ENCODE measurements at places on chromosomes 4 and X.

DNA sequence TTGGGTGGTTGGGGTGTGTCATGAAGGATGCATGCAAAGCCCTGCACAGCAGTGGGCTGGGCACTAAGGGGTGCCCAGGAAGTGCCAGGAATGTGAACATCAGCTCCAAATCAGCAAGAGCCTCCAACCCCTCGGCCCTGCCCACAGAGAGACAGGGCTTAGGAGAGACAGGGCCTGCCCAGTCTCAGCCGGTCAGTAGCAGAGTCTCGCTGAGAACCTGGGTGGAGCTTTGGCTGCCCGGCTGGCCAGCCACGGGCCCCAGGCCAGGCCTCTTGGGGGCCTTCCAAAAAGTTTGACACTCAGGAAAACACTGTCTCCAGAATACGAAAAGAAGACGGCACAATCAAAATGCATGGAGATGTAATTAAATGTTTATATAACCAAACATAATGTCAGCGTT lies 4.3 kb upstream of the MXD4 start:
- DNase-seq: peak; percentile 71

GRCh38 chrX:151896734-151897474 lies 15.8 kb upstream of the MAGEA4 start:
- DNase-seq: no peak

DNA sequence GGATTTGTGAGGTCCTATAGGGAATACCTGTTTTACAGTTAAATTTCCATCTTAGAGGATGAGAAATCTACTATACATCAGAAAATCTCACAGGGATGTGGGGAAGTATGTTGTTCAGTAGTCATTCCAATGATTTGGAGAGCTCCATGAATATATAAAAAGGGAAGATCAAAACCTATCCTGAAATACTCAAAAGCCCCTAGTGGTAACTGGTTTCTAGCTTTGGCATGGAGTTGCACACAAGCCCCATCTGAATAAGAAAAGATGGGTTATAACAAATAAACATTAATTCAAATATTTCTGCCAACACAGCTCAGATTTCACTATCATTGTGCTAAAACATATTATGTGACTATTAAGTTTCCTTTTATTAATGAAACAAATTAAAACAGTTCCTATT lies 101.6 kb downstream of the FBXO8 start:
- DNase-seq: no peak

- no peak for DNase-seq
Observed at GRCh38 chrX:83508526-83509253, 600 bp downstream of the POU3F4 start.

DNA sequence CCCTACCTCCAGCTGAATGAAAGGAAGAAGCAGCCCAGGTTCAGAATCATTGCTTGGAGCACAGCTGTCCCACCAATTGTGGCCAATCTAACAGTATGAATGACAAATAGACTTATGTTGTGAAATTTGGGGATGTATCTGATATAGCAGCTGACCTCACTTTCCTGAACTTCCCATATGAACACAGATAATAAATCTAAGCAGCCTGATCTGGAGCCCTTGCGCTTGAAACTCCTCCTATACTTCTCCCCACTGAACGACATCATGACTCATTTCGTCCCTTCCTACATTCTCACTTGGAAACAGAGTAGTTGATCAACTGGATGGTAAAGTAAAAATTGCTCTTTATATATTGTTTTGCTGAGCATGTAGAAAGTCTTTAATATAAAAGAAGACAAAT lies 24.2 kb upstream of the AMELX start:
- no peak for DNase-seq

DNA sequence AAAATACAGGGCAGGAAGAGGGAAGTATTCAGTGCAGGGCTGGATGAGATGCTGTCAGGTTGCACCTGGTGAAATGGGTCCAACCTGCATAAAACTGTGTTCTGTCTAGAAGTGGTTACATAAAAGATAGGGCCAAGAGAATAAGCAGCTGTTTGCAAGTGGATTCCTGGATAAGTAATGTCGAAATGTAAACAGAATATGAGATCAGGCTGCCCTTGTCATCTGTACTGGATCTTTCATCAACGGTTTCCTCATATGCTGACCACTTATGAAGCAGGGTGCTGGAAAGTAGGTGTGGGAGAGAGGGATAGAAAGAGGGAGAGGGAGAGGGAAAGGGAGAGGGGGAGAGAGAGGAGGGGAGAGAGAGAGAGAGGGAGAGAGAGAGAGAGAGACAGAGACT lies 349.8 kb upstream of the CPEB2 start:
- DNase-seq: no peak

DNA sequence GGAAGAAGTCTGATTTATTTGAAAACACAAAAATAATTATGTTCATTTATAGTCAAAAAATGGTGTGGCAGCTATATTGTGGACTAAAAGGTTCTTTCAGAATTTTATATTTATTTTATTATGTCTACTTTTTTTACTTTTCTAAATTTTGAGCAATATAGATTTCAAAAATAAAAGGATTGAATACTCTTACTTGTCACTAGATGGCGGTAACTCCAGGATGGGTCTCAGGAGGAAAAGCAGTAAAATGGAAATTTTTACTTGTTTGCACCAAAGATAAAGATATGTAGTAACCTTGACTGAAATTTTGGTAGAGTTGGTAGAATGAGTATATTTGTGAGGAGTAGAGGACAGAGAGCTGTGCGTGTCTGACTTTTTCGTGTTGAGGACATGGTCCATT lies 14.5 kb upstream of the DACH2 start:
- DNase-seq: no peak

DNA sequence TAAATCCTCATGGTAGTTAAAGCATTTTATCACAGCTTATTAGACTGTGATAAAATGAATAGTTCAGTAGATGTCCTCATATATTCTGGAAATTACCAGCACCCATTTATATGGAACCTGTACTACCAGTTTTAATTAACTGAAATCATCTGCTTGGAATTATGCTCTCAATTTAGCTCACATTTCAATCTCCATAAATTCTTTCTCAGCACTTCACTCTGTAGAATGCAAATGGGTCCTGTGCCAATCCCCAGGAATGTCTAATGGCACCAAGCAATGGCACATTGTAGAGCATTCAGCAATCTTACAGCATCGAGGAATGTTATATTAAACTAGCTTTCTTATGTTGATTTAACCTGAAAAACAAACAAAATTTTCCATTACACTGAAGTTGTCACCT lies 355.1 kb downstream of the PDHA2 start:
- DNase-seq: no peak

DNA sequence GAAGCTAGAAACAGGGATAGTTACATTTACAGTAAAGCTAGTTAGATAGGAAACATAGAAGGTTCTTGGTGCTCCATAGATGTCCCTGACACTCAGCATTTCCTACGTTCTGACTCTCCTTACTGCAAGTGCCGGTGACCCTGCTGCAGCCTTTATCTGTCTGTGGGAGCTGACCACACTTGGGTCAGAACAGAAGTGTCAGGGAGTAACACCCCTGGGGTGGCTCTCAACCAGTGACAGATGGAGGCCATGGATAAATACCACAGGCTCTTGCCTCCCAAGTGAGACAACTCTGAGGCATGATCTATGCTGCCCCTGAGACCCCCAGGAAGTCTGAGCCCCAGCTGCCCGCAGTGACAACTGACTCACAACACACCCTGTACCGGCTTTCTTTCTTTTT lies 69.8 kb downstream of the ANXA3 start:
- DNase-seq: no peak

DNA sequence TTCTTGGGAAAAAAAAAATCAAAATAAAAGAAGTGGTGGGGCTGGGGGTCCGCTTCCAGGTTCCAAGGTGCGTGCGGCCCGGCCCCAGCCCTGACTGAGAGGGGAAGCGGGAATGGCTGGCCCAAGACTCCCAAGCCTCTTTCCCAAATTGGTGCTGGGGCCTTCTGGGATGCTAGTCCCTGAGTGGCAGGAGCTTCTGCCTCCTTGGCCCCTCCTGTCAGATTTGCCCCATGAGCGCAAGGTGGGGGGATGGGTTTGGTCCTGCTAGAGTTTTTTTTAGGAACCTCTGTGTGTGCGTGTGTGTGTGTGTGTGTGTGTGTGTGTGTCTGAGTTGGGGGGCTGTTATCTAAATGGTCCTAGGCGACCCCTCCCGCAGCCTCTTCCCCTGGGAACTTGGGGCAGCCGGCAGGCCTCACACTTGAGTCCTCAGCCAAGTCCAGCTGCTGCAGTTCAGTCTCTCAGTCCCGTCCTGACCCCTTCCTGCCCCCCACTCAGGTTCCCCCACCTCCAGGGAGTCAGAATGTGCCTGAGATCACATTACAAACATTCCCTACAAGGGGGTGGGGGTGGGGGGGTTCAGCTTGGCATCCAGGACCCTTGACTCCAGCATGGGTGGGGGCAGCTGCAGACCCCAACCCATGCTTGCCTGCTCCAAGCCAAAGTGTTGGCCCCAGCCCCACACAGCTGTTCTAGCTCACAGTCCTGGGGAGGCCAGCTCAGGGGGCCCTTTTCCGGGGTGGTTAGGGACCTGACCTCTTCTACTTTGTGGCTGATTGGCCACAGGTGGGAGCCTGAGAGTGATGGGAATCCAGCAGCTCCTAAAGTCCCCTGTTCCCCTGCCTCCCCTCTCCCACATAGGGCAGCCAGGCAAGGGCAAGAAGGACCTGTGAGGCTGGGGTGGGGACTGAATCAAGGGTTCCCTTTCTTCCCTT lies 4.0 kb downstream of the EFNB1 start:
- no peak for DNase-seq

DNA sequence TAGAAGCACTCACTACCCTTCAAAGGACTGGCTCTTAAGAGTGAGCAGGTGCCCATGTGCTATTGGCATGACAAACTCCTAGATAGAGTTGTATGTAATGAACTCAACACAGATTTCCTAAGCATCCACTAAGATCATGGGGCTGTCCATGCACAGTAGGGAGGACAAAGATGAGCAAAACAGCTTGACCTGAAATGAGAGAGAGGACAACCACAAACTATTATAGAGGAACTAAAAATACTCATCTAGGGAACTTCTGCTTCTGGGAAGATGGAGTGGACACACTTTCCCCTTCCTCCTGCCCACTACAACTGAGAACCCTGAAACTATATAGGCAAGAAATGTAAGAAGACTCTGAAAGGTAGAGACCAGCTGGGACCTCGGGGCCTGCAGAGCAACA lies 20.8 kb upstream of the TMEM128 start:
- no peak for DNase-seq

GRCh38 chr4:139734201-139734874 lies 68.7 kb downstream of the MGST2 start:
- DNase-seq: no peak

DNA sequence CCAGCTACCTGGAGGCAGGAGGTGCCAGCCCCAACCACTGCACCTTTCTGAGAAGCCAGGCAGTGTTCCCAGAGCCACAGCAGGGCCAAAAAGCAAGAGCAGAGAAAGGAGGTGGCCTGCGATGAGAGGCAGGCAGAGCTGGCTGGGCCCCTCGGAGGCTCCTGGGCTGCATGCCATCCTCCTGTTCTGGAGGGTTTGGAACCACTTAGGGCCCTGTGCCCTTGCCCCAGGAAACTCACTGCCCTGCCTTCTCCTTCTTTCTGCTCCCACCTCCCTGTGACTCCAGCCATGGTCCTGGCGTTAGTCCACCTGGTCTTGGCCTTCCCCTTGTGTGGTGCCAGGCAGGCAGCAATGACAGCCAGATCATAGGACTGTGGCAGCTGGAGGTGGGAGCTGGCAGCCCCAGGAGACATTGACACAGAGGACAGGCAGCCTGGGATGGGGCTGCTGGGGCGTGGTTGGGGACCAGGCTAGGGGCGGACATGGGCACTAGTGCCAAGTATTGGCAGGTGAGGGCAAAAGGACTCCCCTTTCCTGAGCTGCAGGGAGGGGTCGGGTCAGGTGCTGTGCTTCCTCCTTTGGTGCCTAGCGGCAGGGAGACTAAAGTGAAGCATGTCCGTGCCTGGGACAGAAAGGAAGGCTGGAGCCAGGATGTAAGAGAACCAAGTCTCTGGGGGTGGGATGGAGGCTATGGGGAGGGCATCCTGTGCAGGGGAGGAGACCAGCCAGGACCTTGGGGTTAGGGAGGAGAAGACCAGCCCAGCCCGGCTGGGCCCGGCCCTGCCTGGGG lies 1.4 kb downstream of the APLN start:
- no peak for DNase-seq

DNA sequence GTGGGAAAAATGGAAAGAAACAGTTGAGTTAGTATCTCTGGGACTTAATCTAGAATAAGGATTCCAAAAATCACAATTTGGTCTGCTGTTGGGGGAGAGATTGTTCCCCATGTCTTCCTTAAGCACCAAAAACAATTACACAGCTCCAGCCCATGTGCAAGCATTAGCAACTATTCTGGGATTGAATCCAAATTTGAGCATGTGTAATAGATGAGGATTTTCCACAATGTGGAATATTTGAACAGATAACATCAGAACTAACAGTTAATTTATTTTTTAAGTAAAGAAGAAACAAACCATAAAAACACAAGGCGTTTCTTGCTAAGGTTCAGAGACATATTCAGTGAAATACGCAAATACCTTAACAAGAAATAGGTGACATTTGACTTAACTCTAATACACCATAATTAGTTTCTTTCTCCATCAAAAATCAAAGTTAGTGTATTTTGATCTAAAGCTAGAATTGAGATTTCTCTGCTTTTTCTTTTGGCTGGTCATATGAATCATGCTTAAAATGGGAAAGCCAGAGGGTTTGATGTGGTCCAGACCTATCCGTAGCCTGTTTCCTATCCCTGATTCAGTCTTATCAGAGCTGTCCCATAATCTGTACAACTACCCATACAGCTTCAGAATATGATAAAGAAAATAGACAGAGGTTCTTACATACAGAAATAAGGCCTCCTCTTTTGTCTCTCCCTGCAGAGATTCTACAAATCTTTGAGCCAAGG lies 413.4 kb downstream of the PACRGL start:
- no peak for DNase-seq

GRCh38 chrX:124518885-124519284 lies 172.5 kb downstream of the SH2D1A start:
- DNase-seq: no peak

DNA sequence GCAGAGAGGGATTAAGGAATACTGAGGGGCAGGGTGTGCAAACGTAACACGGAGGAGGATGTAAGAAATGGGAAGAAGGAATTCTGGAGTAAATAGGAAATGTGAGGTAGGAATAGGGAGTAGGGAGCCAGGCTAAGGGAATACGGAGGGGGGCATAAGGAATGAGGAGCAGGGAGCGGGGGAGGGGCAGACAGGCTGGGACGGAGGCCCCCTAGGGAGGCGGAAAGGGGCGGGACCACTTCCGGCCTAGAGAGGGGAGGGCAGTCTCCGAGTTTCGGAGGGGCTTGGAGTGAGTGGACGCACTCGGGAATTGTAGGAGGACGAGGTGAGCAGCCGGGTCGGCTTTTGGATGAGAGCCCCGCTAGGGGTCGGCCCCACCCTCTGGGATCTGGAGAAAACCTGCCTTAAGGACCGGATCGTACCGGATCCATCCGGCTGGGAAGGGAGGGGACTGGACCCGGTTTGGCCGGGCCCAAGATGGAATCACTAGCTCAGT lies 612 bp downstream of the MAGED2 start:
- DNase-seq: peak; percentile 88

GRCh38 chr4:176380352-176381157 lies 60.8 kb downstream of the SPCS3 start:
- no peak for DNase-seq

- DNase-seq: no peak
Observed at GRCh38 chr4:90357117-90357710, 230.0 kb downstream of the CCSER1 start.

Measured in left hindlimb (tissue), 1 donor.